IPS DF 19.7 (cell line): ENCODE measurements at places on chromosomes 11 and 22.

DNA sequence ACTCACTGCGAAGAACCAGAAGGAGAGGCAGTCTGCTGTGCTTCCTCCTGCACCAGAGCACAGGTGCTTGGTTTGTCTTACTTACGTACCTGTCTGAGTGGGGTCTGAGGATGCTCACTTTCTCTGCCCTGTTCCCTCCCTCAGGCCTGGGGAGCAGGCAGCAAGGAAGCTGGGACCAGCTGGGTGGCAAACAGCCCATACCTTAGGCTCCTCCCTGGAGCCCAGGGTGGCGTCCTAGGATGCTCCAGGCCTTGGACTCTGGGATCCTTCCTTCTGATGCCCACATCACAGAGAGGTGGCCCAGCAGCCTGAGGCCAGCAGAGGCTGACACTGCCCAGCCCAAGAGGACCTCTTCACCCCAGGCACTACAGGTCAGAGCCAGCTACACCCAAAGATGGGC is 593.2 kb downstream of the BRD1 start:
- DNase-seq: no peak

DNA sequence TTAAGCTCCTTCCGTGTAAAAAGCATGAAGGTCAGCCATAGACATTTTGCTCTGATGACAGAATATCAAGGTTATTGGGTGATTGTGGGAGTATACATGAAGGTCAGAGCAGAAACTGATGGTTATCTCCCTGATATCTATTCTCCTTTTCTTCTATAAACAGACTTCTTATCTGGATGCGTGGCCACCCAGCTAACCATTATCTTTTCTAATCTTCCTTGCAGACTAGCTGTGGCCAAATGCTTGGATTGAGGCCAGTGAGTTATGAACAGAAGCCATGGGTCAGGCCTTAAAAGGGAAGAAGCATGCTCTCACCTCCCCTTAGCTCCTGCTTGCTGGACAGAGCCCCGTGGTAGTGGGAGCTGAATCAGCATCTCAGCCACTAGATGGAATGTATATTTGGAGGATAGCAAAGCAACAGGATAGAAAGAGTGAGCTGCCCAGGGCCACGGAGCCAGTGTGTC is 31.3 kb upstream of the LRRC55 start:
- no peak for DNase-seq

DNA sequence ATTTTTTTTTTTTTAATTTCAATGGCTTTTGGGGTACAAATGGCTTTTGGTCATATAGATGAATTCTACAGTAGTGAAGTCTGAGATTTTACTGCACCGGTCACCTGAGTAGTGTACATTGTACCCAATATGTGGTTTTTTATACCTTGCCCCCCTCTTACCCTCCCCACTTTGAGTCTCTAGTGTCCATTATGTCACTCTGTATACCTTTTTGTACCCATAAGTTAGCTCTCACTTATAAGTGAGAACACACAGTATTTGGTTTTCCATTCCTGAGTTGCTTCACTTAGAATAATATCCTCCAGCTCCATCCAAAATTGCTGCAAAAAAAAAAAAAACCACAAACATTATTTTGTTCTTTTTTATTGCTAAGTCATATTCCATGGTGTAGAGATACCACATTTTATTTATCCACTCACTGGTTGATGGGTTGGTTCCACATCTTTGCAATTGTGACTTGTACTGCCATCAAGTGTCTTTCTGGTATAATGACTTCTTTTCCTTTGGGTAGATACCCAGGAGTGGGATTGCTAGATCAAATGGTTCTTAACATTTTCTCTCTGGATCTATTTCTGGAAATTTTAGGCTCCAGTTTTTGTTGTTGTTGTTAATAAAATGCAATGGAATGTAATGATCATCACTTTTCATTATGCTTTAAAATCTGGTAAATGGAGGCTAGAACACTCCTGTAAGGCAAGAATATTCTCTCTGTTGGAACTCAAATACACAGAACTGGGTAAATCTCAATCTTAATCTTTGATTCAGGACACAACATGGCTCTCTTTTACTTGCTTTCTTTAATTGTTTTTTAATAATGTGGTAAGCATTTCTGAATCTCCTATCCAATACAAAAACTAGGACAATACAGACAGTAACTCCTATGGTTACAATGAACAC is 10.3 kb downstream of the NEAT1 start:
- DNase-seq: no peak

- DNase-seq: no peak
Measured at GRCh38 chr11:102254047-102254446, 63.2 kb upstream of the BIRC3 start.

- DNase-seq: no peak
Measured at GRCh38 chr22:50105208-50106100, 15.6 kb downstream of the MOV10L1 start.

DNA sequence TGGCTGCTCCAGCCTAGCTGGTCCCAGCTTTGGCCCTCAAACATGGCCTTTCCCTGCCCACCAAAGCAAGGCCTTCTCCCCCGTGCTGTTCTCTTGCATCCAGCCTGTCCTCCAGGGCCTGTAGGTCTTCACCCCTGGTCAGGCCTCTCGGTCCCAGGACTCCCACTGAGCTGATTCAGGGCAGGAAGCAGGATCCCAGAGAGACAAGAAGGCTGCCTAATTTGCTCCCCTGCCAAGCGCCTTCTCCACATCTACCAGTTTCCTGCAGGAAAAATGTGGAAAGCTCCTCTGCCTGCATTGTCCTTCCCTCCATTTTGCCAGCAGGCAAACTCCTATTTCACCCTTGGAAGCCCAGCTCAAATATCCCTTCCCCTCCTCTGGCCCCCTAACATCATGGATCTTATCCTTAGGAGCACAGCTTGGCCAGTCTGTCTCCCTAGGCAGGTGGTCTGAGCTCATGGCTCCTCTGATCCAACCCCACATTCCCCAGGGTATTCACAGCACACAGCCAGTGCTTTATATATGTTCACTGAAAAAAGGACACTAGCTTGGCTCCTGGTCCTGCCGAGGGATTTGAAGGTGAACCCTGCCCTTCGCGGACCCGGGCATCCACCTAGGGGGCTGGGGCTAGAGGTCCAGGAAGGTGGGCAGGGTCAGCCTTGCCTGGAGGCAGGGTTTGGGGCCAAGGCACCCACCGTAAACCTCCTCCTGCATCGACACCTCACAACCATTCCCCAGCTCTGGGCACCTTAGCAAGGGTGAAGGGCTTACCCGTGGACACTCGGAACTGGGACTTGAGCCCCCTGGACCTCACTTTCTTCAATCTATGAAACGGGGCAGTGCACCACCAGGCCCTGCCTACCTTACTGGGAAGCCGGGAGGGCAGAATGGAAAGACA is 968 bp downstream of the RHBDD3 start:
- no peak for DNase-seq

DNA sequence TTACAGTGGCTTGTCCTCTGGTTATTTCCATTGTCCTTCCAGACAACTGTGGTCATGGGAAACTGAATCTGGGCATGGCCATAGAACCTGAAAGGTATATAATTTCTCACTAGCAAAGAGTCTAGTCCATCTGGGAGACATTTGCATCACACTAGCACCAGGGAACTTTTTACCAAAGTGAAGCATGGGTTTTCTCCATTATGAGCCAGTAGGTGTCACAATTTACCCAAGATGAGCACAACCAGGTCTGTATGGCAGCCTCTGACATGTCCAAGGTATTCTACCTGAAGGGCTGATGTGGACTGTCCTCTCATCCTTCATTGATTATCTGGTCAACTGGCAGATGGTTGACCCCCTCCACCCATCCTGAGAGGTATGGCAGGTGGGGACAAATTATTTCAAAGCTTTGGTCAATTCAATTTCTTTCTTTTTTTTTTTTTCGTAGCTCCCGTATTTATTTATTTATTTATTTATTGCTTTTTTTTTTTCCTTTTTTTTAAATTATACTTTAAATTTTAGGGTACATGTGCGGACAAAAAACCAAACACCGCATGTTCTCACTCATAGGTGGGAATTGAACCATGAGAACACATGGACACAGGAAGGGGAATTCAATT is 425.9 kb downstream of the TMEM135 start:
- DNase-seq: peak; percentile 42

DNA sequence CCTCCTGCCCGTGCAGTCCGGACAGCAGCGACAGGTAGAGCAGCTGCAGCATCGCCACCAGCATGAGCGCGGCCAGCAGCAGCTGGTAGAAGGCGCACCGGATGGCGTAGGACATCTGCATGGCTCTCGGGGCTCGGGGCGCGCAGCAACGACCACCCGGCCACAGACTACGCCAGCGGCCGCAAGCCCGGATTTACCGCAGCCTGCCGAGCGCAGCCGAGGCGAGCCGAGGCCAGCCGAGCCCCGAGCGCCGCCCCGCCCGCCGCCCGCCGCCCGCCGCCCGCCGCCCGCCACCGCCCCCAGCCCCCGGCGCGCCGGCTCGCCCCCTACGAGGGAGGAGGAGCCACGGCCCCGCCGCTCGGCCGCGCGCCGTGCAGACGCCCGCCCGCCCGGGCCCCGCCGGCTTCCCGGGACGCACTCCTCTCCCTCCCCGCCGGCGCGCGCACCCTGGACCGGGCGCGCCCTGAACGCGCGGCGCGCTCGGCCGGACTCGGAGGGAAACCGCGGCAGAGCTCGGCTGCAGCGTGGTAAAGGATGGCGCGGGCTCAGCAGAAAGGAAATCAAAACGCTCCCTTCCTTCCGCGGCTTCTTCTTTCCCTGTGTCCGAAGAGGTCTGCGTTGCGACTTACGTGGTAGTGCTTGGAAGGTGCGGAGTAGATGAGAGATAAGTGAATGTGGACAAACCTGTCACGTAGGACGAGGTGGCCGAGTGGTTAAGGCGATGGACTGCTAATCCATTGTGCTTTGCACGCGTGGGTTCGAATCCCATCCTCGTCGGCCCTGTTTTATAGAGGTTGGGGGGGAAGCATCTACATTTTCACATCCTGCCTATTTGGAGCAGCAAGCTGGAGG is at the start of gene B4GAT1:
TSS of gene B4GAT1 (minus strand) at position 205 of the 852 bp plus-strand sequence. CDS start at position 121, 84 bp downstream.
- no peak for DNase-seq

DNA sequence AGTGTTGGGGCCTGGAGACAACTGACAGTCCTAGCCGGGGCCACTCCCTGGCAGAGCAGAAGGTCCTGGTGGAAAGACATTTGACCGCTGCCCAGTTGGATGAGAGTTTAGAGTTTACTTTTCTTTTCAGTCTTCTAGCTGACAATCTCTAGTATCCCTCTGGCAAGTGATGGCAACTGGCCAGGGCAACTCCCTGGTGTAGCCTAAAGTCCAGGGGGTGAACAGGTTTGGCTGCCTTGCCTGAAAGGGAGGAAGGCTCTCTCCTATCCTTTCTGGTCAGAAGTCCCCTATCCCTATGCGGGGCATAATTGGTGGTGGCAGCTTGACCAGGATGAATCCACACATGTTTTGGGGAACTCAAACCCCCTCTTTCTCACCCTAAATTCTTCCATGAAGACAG is 16.8 kb upstream of the MSANTD2 start:
- no peak for DNase-seq

GRCh38 chr11:68579455-68579854 is 104.9 kb upstream of the GAL start:
- no peak for DNase-seq

GRCh38 chr22:35348026-35348590 is 32.8 kb upstream of the HMOX1 start:
- DNase-seq: no peak

DNA sequence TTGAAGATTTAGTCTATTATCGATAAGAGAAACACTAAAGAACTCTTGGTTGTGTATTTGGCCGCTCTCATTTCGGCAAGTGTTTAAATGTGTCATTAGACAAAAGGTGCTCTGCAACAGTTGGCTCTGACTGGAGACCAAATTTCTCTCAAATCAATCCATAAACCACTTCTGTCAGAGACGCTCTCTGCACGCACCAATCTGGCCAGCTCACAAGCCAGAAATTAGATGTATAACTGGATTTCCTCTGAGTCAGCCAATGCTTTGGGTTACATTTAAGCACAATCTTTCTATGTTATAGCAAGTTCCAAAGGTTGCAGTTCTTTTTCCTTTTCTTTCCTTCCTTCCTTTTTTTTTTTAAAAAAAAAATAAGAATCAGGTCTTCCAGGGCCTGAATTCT is 17.6 kb upstream of the PARVA start:
- DNase-seq: no peak

GRCh38 chr11:12195768-12196167 is 85.4 kb downstream of the MICAL2 start:
- DNase-seq: no peak

DNA sequence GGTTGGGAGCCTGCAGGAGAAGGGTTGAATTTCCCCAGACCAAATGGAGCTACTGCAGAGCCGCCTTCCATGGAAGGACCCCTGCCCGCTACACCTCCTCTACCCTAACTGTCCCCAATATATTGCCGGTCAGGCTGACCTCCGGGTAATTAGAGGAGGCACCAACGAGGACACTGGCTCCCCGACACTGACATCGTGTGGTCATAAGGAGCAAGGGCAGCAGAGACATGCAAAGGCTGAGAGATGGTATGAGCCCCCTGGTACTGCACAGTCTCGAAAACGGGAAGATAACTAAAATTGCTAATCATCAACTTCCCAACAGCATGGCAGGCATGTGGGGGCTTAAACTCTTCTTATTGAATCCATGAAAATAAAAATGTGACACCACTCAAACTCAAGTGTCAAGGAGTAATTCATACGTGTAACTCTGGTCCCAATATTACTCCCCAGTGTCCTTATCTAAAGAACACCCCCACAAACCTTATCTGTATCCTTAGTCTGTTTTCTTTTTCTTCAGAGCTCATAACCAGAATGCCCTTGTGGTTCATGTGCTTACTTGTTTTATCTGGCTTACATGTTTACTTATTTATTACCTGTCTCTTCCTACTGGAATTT is 4.4 kb downstream of the CAVIN3 start:
- DNase-seq: no peak

DNA sequence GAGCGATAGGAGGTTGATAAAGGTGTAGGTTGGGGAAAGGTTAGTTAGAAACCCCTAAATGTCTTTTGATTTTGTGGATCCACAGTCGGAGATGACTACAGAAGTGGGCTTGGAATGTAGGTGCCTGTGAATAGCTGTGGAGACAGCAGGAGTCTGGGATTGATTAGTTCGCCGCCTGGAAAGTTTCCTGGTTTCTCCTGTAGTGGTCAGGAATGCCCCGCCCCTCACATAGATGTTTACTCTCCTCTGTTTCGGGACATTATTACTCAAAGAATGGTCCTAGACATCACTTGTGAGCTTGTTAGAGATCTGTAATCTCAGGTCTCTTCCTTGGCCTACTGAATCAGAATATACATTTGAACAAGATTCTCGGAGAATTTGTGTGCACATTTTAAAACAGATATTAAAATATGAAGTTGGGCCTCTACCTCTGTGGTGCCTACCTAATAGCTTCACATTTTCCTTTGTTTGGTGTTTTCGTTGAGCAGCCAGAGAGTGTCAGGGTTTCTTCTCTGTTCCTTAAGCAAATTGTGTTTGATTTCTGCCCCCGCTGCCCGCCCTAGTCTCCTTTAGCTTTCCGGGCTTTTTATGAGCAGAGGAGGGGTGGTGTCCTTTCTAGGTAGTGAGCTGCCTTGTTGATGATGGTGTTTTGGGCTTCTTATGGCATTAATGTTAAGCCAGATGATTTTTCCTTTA is 89.4 kb downstream of the PPP6R3 start:
- no peak for DNase-seq

DNA sequence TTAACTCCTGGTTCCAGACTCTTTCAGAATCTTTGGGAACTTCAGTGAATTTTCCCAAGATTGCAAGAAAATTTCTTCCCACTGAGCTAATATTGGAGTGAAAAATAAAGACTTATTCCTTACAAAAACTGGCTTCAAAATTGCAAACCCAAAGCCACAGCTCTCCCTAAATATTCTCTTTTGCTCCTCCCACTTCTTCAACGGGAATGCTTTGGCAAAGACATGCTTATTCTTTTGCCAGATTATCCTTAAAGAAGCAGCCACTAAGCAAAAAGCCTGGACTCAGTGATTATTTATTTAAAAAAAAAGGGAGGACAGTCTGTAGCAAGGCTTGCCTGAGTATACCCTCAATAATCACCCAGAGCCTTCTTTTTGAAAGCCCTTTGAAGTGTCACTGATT is 902.4 kb upstream of the CCDC90B start:
- no peak for DNase-seq
